ENCODE measurements at places on chromosomes 5 and 9.

- DNase-seq: peak; percentile 94
Observed at GRCh38 chr9:136799854-136800657, 3.9 kb downstream of the CCDC183 start.

GRCh38 chr5:176772271-176773210, 37.8 kb upstream of the UNC5A start:
- DNase-seq: no peak

DNA sequence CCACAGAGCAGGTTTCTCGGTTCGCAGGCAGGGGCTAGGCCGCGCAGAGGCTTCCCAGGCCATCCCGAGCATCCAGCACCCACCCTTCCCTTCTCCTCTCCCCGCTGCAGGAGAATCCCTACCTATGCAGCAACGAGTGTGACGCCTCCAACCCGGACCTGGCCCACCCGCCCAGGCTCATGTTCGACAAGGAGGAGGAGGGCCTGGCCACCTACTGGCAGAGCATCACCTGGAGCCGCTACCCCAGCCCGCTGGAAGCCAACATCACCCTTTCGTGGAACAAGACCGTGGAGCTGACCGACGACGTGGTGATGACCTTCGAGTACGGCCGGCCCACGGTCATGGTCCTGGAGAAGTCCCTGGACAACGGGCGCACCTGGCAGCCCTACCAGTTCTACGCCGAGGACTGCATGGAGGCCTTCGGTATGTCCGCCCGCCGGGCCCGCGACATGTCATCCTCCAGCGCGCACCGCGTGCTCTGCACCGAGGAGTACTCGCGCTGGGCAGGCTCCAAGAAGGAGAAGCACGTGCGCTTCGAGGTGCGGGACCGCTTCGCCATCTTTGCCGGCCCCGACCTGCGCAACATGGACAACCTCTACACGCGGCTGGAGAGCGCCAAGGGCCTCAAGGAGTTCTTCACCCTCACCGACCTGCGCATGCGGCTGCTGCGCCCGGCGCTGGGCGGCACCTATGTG, 36.1 kb downstream of the NTNG2 start:
- no peak for DNase-seq

- DNase-seq: no peak
Observed at GRCh38 chr9:132005899-132006298, 73.8 kb downstream of the MED27 start.

GRCh38 chr9:81855538-81855937, 72.7 kb upstream of the SPATA31D4 start:
- DNase-seq: no peak

DNA sequence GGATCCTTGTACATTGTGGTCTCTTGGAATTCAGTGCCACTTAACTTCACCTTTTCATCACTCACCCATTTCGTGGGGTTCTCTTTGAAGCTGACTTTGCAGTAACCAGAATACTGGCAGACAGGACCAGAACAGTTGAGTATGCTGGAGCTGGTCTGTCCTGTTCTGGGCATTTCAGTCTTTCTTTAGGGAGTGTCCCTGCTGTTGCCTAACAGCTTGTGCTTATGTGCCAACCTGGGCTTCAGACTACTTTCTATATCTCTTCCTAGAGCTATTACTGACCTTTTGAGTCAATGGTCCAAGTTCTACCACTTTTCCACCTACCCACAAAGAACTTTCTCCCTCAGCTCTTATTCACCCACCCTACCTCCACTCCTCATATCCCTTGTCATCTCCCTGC, 10.0 kb upstream of the INSL6 start:
- no peak for DNase-seq

DNA sequence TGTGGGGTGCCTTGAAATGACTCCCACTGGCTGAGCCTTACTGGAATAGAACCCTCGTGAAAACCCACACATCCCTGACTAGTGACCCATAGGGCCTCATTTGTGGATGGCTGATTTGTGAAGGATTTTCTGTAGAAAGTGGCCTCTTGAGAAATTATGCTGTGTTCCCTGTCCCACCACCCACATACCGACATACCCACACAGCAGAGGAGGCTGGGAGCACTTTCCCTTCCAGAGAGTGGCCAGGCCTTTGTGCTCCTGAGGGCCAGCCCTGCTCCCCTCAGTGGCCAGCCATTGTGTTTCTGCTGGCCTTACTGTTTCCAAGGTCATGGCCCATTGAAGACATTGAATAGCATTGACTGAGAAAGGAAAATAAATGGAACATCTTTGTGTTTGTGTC, 29.6 kb downstream of the IL9 start:
- DNase-seq: no peak

GRCh38 chr5:171963416-171963815, 43.0 kb downstream of the FBXW11 start:
- no peak for DNase-seq

- no peak for DNase-seq
Observed at GRCh38 chr5:112186401-112186990, 232.6 kb downstream of the EPB41L4A start.

DNA sequence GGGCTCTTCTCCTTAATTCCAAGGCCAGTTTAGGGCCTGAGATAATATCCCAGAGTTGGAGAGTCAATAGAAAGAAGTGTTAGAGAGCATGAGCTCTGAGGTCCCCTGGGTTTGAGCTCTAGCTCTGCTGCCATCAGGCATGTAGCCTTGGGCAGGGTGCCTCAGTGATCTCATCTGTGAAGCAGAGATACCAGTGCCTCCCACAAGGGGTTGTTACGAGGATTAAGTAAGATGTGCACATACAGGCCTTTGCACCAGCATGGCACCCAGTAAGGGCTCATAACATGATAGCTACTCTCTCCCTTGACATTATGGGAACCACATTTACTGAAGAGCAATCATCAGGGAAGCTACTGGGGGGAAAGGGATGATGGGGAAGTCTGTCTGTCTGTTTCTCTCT, 265.7 kb downstream of the HSPA4 start:
- no peak for DNase-seq

DNA sequence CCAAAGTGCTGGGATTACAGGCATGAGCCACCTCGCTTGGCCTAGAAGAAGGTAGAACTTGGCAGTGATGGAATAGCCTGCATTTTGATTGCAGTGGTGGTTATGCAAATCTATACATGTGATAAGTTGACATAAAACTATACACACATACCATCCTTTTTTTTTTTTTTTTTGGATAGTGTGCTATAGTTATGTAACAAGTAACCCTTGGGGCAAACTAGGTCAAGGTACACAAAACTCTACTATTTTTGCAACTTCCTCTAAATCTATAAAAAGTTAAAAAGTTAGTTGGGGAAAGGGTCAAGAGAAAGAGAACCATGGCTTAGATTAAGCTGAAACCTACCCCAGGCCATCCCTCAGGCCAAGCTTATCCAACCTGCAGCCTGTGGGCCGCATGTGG, 11.1 kb downstream of the TRIM14 start:
- no peak for DNase-seq

GRCh38 chr5:115320006-115320405, 23.6 kb upstream of the CCDC112 start:
- no peak for DNase-seq

DNA sequence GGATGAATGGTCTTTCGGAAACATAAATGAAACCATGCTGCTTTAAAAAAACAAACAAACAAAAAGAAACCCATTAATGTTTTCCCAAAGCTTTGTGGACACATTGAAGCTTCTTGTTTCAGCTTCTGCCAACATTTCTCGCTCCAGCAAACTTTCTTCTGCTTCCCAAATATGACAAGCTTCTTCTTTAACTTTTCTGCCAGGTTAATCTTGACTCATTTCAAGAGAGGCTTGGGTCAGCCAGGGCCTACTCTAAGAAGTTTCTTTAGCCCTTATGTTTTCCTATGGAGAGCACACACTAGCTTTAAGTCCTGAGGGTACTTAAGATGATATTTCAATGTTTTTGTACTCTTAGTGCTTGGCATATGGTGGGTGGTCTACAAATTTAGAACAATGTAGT, 6.1 kb downstream of the ANXA1 start:
- no peak for DNase-seq

- DNase-seq: no peak
Observed at GRCh38 chr9:109590966-109591365, 92.9 kb upstream of the PTPN3 start.

GRCh38 chr9:85430659-85431338, 311.0 kb downstream of the AGTPBP1 start:
- no peak for DNase-seq

GRCh38 chr5:6785861-6786180, 72.6 kb downstream of the TENT4A start:
- no peak for DNase-seq

DNA sequence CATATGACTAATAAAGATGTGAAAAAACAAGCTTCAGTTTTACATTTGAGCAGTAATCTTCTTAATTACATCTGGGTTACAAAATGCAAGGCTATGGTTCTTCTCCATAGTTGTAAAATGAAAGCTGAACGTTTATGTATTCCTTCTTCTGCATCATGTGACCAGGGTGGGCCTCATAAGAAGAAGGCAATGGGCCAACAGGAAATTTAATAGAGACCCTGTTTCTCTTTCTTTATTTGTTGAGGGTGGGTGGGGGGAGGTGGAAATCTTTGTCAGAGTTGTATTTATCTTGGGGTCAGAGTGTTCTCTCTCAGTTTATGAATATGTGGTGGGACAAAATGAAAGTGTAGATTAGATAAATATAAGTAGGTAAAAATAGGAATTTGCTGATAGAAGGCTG, 418.8 kb downstream of the TLE4 start:
- no peak for DNase-seq

GRCh38 chr5:18771097-18771610, 1136.9 kb downstream of the TAF11L14 start:
- DNase-seq: no peak

DNA sequence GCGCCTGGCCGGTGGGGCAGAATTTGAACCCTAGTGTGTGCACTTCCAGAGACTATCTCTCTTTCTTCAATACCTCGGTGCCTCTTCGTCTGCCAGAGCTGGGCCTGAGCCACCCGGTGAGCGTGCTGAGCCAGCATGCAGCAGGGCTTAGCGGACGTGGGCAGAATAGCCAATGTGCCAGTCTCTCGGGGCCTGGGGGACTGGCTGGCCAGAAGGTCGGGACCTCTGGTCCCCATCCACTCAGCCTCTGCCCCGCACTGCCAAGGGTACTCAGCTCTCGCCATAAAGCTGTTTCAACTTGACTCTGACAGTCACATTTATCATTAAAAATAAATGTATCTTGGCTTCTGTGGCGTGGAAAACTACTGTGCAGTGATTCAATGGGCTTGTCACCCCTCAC, 4.2 kb upstream of the FIBCD1 start:
- no peak for DNase-seq

- no peak for DNase-seq
Observed at GRCh38 chr9:32258482-32258881, 126.0 kb upstream of the ACO1 start.

- DNase-seq: no peak
Observed at GRCh38 chr5:95591490-95591901, 28.4 kb upstream of the GPR150 start.

DNA sequence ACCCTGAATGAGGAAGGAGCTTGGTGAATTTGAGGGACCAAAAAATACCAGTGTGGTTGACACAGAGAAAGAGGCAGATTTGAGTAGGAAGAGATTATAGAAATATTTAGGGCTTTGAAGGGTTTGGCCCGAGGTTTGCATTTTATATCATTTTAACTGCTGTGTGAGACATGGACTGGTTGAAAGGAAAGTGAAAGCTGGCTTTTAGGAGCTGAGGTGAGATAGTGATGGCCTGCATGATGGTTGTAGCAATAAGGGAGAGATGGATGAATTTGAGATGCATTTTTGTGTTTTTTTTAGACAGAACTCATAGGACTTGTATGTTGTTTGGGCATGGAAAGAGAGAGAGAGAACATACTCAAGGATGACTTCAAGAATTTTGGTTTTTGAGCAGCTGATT, 21.7 kb downstream of the FER start:
- no peak for DNase-seq

GRCh38 chr5:528629-529511, 4.6 kb upstream of the SLC9A3 start:
- no peak for DNase-seq

GRCh38 chr9:132637801-132638200, 32.0 kb downstream of the DDX31 start:
- no peak for DNase-seq

DNA sequence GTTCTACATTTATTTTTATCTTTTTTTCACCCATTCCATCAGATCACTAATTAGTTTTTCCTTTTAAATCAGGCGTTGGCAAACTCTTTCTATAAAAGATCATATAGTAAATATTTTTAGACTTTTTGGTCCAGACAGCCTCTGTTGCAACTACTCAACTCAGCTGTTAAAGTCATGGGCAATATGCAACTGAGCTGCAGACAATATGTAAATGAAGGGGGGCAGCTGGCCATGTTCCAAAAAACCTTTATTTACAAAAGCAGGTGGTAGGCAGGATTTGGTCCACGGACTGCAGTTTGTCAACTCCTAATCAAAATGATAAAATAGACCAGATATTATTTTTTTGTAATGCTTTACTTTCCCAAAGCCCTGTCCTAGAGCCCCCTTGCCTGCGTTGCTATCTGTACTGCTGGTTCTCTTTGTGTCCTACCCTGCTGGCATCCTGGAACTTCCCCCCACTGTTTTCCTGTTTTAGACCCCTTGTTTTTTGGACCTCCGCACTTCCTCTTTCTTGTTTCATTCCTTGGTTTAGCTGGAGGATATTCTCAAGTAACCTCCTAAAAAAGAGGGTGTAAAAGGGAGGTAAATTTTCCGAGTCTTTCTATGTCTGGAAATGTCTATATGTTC, 24.7 kb upstream of the TNFSF8 start:
- DNase-seq: no peak

- DNase-seq: no peak
Observed at GRCh38 chr5:53913941-53914340, 353.5 kb downstream of the NDUFS4 start.

- no peak for DNase-seq
Observed at GRCh38 chr5:178673801-178674295, 47.0 kb upstream of the CLK4 start.

- DNase-seq: no peak
Observed at GRCh38 chr9:107422189-107423185, 67.1 kb downstream of the KLF4 start.

DNA sequence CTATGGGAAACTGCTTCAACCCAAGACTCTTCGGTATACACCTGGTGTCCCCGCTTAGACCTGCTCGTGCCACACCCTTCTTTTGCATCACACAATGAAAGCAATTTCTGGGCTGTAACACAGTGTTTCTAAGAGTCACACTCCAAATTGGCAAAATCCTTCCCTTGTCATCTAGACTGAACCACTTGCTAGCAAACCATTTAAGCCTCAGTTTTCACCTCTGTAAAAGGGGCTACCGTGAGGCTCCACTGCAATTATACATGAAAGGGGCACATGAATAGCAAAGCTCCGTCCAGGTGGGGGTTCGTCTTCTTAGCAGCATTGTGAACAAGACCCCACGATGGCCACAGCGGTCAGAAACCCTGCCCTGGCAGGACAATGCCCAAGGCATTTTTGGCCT, 166.8 kb downstream of the PAX5 start:
- DNase-seq: no peak

- no peak for DNase-seq
Observed at GRCh38 chr9:33164138-33164809, 2.9 kb downstream of the B4GALT1 start.
